ENCODE measurements at places on chromosomes 1 and 21.

DNA sequence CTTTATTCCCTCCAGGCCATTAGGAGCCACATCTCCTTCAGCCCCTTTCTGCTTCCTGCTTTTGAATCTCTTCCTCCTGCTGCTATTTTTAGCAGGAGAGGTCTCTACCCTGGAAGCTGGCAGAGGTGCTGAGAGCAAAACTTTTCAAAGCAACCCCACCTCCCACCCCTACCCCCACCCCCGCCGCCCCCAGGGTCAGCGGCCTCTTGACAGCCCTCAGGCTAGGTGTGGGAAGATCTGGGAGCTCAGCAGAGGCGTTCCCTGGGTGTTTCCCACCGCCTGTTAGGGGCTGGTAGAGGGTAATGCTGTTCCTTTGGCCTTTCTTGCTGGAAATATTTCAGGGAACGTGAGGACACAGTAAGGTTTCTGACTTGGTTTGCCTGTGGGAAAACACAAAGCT is 112.5 kb upstream of the CACHD1 start:
- DNase-seq: no peak

DNA sequence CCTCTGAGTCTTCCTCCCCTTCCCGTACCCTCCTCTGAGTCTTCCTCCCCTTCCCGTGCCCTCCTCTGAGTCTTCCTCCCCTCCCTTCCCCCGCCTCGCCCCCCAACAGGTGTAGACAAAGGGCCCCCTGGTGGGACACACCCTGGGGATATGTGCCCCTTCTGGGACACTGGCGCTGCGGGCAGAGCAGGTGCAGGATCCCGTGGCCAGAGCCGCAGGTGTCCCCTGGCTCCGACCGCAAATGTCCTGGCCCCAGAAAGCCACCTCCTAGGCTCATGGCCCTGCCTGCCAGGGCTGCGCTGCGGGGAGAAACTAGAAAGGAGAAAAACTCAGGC is 51.5 kb upstream of the ARHGEF16 start:
- no peak for DNase-seq

DNA sequence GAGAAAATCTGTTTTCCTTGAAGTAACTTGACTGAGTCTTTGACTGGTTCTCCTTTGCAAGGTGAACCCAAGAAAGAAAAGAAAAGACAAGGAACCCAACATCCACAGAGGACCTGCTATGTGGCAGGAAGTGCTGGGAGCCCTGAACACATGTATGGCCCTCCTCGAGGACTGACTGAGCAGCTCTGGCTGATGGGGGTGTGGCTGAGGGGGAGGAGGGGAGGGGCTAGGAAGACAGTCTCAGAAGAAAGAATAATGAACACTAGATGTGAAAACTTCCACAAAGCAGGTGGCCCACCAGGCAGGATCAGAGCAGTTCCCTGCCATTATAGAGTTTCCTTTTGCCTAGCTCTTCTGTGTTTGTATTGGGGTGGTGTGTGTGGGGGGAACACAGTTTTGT is 26.1 kb downstream of the NENF start:
- DNase-seq: no peak

DNA sequence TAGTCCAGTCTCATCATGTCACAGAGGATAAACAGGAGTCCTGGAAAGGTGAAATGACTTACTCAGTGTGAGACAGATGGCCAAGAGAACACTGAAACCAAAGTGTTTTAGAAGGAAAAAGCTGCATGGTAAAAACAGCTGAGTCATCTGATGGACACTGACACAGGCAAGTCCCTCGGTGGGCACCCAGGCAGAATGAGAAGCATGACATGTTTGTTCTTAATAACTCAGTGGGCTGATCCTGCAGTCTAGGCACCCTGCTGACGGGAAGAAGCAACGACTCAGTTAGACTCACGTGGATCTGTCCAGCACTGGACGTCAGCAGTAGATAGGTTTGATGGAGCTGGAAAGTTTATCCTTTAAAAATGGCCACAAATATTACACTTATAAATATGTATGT is 116.9 kb downstream of the RGS7 start:
- no peak for DNase-seq

DNA sequence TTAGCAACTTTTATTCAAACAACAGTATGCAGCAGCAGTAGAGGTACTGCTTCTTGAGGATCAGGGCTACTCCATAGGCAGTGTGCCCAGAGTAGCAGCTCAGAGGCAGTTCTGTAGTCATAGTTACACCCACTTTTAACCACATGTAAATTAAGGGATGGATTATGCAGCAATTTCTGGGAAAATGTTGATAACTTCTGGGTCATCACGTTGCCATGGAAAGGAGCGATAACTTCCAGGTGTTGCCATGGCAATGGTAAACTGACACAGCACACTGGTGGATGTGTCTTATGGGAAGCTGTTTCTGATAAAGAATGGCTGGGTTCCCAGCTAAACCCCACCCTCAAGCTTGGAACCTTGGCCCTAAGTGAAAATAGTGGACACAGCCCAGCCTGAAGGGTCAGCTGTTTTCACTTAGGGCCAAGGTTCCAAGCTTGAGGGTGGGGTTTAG is 29.0 kb upstream of the PLA2G2A start:
- no peak for DNase-seq

DNA sequence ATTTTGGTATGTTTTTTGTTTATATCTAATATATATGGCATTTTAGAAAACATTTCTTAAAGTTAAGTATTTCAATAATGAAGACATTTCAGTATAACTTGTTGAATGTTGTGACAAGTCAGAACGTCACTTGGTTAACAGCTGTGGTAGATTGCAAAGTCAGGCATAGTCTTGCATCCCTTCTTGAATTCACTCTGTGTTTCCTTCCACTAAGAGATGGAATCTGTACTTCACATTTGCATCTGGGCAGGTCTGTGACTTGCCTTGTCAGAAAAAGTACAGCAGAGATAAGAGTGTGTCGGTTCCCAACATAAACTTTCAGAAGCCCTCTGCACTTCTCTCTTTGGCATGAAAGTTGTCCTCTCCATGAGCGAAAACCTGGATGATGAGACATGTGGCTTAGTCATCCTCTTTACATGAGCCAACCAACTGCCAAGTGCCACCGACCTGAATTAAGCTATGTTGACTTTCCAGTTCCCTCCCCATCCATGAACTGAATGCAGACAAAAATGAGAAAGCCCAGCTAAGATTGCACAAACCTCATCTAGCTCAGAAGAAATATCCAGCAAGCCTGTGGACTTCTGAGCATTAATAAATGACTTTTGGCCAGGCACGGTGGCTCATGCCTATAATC is 1730.2 kb downstream of the MRPL39 start:
- DNase-seq: no peak

GRCh38 chr1:3171761-3172160 is 102.8 kb downstream of the PRDM16 start:
- DNase-seq: no peak

DNA sequence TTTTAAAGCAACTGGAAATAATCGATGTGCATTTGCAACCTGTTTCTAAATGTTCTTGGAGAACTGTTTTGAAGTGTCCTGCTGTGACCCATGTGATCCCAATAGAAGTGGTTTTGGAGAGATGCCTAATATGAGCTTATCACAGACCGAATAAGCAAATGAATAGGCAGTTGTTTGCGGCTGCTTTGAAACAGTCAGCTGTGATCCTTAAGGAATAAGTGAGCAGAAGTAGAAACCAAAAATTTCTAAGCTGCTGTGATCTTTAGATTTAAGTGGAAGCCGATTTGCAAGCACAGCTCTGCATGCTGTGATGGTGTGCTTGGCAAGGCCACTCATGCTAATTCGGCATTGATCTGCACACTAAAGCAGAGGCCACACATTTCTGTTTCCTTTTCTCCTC is 329.5 kb upstream of the DUSP10 start:
- DNase-seq: no peak

DNA sequence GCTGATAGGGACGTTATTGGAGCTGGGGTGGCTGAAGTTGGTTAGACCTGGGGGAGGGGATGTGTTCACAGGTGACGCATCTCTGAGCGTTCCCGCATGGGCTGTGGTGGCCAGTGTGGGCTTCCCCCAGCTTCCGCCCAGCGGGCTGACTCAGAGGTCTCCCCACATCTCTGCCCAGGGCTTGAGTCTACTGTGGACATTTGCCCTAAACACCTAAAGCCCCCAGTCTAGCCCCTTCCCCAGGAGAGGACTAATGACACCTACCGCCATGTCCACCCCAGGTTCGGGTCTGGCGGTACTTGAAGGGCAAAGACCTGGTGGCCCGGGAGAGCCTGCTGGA is 2.0 kb downstream of the AGRN start:
- no peak for DNase-seq

DNA sequence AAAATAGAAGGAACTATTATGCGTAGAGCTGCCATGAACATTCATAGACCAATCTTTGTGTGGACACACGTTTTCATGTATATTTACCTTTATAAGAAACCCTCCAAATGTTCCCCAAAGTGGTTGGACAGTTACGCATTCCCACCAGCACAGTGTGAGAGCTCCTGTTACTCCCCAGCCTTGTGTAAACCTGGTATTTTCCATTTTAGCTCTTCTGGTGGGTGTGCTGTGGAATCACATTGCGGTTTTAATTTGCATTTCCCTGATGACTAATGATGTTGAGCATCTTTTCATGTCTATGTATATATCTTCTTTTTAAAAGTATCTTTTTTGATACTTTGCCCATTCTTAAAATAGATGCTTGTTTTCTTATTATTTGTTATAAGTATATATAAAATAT is 3.2 kb upstream of the UBASH3A start:
- DNase-seq: no peak

- DNase-seq: no peak
Measured at GRCh38 chr1:115829023-115829674, 11.8 kb downstream of the NHLH2 start.

- DNase-seq: no peak
Measured at GRCh38 chr1:155253797-155254196, 1.5 kb downstream of the ENTREP3 start.

GRCh38 chr1:19735440-19736127 is 64.1 kb downstream of the TMCO4 start:
- DNase-seq: no peak

DNA sequence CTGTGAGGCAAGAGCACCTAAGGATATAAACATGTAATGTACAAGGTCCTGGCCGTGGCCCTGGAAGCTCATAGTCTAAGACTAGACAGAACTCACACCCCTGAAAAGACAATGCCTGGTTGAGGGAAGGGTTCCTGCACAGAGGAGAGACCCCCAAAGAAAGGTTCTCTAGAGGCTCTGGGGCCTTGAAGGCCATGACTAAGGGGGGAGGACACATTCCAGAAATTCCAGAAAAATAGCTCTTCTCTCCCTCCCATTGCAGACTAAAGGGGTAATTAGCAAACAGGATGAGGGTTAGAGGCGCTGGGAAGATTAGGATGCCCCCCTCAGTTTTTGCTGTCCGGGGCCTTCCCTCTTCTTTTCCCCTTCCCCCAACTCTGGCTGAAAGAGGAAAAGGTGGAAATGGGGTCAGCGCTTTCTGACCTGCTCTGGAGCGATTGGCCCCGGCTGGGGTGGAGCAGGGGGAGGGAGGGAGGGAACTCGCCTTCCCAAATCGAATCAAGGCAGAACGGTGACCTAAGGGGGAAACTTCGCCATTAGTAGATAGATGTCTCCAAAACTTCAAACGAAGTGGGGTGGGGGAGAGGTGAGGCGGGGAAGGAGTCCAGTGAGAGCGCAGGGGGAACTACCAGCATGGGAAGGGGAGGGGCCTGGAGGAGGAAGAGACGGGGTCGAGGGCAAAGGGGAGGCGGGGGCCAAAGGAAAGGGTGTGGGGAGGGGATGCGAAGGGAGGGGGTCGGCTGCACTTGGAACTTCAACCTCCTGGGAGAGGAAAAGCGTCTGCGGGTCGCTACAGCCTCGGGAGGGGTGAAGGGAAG is 11.8 kb downstream of the PAX7 start:
- no peak for DNase-seq

- no peak for DNase-seq
Measured at GRCh38 chr1:3598522-3599285, 12.6 kb downstream of the MEGF6 start.
